DMS153 (cell line): ENCODE measurements at places on chromosomes 3 and 15.

- DNase-seq: no peak
These were observed 641 bp downstream of the OPA1 start for GRCh38 chr3:193593668-193594030.

DNA sequence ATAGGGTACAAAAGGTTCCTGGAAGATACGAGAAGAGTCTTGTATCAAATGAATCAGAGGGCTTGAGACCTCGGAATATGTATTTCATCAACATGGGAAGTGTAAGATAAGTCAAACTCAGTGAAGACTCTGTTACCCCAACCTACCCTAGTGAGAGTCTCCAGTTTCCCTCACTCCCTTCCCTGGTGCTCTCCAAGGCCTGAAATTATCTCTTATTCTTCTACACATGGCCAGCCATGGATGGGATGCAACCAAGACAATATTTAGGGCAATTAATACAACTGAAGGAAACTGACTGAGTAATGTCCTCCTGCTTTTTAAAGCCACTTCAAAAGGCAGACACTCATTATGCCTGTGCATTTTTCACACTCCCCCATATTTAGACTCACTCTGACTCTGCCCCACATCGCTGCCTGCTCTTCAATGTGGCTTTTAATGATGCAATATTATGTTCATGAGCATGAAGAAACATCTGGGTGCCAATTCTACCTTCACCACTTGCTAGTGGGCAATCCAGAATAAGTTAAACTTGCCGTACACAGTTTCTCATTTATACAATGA, 137.1 kb upstream of the THBS1 start:
- DNase-seq: no peak

- DNase-seq: no peak
These were observed 26.6 kb downstream of the SUCNR1 start for GRCh38 chr3:151899996-151900395.

DNA sequence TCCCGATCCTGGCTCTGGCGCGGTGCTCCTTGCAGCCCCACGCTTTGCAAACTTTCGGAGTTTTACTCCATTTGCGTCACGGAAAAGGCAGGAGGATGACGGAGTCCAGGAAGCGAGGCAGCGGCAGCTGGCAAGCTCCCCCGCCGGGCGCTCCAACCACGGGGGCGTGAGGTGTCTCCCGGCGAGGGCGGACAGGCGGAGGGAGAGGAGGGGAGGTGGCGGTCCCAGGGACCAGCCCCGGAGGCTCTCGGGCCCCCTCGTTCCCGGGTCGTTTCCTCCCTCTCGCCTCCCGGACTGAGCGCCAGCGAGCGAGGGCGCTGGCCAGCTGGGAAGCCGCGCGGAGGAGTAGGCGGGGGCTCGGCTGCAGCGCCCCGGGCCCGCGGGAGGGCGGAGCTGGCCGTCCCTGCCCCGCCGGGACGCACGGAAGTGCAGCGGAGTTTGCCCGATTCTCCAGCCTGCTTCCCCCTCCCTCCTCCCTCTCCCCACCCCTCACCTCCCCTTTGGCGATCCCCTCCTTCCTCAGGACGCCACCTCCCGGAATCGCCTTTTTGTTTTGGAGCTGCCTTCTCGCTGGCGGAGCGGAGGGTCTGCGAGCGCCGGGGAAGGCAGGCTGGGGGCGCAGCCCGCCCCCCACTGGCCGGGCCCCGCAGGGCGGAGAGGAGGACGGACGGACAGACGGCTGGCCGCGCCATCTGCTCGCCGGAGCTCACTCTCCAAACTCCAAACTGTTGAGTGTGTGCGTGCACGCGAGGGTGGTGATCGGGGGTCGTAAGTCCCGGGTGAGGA, at the start of gene SNX33:
TSS of gene SNX33 (plus strand) at position 543 of the 786 bp plus-strand sequence. CDS start 1,191 bp downstream, outside the sequence.
- no peak for DNase-seq

GRCh38 chr3:158718490-158719170, 13.6 kb downstream of the RARRES1 start:
- no peak for DNase-seq

- DNase-seq: no peak
These were observed 19.6 kb downstream of the FBLN2 start for GRCh38 chr3:13568515-13569028.

- DNase-seq: no peak
These were observed 80.0 kb downstream of the USP13 start for GRCh38 chr3:179732661-179733348.

DNA sequence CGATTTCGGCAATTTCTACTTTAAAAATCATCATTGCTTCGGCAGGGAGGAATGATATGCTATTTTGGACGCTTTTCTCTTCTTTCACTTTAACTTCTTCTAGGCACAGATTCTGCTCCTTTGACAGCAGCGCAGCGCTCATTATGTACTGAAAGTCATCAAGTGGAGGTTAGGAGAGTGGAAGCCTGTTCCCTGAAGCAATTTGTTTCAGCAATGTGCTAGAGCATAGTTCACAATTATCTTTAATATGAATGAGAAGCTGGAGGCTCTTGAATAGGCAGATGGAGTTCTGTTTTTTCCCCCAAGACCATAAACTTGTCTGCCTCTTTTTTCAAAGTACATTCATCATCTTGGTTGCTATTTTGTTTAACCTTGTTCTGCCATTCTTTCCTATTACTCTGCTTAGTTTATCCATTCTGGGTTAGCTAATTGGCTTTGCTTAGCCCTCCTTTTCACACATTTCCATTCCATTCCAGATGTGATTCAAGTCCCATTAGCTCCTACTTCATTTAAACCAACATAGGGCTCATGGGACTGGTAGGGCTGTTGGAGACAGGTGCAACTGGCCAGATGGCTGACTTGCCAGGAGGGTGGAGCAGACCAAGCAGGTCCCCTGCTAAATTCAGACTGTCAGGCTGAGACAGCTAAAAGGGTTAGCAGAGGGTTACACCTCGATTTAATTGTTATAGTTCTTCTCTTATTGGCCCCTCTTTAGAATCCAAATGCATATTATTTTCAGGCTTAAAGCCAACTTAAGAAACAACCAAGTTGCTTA, 534.7 kb upstream of the CBLB start:
- no peak for DNase-seq

GRCh38 chr15:43552986-43553385, 35.6 kb downstream of the MAP1A start:
- no peak for DNase-seq

DNA sequence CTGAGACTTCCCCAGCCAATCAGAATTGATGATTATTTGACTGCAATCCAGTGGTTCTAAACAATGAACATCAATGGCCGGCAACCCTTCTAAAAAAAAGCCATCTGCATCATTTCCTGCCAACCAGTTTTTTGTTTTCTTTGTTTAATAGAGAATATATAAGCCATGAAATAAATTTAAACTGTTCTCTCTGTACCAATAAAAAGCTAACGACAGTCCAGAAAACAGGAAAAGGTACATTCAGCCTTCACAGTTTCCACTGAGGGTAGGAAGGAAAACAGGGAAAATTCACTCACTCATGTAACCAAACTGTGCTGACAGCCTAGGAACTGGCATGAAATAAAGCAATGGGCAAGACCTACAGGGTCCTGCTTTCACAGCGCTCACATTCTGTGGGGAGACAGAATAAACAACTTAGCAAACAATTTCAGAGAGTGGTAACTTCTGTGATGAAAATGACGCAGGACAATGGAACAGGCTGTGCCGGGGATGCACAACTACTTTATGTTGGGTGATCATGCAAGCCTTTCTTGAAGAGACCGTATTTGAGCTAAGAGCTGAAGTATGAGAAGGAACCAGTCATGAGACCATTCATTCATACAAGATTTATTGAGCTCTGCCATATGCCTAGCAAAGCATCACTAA, 630.1 kb downstream of the MAGI1 start:
- DNase-seq: no peak

DNA sequence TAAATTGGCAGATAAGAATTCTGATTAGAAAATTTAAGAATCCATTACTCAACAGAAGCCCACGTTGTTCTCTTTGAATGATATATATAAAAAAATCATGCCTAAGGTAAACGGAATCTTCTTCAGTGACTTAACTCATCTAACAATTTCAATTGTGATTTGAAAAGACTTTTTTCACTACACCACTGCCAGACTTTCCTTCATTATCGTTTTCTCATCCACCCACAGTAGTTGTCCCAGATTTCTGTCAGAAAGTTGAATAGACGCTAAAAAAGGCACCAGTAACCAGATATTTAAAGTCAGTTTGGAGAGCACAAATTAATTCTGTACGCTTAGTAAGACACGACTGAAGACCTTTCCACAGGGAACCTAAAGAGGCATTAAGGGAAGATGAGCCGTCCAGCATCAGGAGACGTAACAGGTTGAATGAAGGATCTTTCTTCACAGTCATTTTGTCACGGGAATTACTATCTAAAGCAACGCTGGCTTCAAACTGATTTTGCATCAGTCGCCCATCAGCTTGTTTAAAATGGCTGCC, 1.3 kb downstream of the HIGD1A start:
- no peak for DNase-seq

DNA sequence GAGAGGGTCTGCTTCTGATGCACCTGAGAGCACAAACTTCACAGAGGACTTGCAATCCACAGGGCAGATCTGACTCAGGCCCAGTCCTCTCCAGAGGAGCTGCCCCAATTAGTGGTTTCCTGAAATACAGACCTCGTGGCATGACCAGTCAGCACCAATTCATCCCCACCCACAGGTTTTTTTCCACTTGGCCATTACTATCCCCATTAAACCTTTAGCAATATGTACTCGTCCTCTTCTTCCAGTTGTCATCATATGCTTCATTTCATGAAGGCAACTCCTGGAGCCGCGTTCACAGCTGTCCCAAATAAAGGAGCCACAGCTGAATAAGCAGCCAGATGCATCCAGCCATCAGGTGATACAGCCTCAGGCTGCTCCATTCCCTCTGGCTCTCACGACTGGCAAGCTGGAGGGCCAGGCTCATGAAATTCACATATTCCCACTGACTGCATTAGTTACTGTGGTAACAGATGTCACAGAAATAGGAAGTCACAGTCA, 163.1 kb downstream of the FMN1 start:
- no peak for DNase-seq

- DNase-seq: no peak
These were observed 124.5 kb downstream of the TLE3 start for GRCh38 chr15:69973102-69973714.

DNA sequence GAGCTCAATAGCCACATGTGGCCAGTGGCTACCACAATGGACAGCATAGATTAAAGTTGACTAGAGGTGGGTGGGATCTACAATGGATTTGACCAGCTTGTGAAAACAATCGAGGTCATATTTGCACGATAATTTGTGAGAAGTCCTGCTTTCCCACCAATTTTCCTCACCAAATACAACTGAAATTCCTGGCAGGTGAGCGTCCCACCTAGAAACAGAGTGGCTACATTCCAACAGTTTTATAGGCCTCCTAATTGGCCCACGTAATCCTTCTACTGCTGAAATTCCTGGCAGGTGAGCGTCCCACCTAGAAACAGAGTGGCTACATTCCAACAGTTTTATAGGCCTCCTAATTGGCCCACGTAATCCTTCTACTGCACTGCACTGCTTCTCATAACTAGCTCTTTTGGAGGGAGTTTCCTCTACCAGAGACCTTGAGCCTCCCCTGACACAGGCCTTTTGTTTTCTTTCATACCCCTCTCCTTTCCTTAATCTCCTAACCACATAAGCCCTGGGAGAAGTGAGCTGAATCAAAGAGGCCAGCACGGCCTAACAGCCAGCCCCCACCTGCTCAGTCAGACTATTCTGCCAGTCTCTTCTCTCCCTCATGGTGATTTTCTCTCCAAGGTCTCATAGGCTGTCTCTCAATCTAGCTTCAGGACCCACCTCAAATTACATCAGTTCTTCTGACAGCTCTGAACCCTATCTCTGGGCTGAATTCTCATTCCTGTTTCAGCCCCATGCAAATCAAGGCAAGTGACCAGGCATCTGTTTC, 80.2 kb downstream of the BFSP2 start:
- DNase-seq: no peak

- no peak for DNase-seq
These were observed 220.9 kb upstream of the BHLHE40 start for GRCh38 chr3:4758249-4758860.

GRCh38 chr3:140178482-140178881, 243.5 kb downstream of the CLSTN2 start:
- DNase-seq: no peak

DNA sequence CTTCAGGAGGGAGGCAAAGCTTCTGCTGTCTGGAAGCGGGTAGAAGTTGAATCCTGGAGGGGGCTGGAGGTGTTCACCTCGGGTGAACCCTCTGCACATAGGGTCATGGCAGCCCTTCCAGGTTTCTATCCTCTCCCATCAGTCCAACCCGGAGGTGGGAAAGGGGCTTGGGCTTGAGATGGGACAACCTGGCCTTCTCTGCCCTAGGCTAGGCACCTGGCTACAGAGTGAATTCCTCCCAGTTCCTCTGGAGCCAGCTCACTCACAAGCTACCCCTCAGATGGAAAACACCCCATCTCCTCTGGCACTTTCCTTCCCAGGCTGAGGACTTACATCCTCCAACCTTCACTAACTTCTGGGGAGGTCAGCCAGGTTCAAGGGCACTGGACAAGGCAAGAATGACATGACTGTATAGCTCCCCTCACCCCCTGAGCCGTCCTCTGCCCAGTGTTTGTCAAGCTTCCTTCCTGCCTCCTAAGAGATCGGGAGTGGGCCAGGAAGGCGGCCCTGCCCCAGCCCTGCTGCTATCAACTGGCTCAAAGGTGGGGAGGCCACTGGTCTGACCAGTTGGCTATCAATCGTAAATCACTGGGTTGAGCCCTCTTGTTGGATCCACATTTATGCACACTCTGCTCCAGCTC, 45.8 kb downstream of the KLF15 start:
- DNase-seq: no peak

- no peak for DNase-seq
These were observed 44.8 kb upstream of the RAF1 start for GRCh38 chr3:12708584-12709192.

DNA sequence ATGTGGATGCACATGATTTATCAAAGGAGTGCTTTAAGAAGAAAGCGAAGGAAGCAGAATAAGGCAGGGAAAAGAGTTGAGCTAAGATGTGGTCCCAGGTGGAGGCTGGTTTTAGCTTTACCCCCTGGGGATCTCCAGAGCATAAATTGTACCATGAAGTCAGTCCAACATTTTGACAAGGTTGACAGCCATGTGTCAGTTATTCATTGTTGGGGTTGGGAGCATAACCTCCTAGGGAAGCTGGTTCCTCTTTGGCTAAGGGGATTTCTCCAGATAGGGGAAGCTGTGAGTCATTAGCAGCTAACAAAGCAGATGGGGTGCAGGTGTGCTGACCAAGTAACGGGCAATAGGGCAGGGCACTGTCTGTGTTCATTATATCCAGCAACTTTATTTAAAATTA, 123.7 kb upstream of the IGSF10 start:
- DNase-seq: no peak

DNA sequence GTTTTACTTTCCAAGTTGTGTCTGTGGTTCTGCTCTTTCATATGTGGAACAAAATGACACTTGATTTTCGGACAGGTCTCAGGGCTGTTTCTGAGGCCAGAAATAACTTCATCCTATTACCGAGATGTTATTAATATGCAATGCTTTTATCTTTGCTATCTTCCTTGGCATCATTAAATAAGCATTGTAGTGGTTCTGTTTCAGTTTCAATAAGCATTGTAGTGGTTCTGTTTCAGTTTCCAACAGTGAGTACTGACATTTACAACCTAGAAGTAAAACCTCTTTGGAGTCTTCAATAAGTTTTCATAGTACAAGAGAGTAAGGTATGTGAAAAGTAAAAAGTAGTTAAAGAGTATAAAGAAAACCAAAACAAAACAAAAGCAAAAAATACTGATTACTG, 746.2 kb downstream of the GRM7 start:
- DNase-seq: no peak
